ENCODE measurements at places on chromosomes 2 and 18.

GRCh38 chr2:180130403-180130802, 123.3 kb upstream of the CWC22 start:
- H3K36me3 ChIP-seq, result no peaks in the 10 kb centered on the region
- H3K27me3 ChIP-seq, result peaks cover 23% of the 10 kb centered on the region
- H3K27ac ChIP-seq, result no peak overlapping the region
- no peaks in the 10 kb centered on the region for H3K4me1 ChIP-seq
- DNase-seq, result no peak

DNA sequence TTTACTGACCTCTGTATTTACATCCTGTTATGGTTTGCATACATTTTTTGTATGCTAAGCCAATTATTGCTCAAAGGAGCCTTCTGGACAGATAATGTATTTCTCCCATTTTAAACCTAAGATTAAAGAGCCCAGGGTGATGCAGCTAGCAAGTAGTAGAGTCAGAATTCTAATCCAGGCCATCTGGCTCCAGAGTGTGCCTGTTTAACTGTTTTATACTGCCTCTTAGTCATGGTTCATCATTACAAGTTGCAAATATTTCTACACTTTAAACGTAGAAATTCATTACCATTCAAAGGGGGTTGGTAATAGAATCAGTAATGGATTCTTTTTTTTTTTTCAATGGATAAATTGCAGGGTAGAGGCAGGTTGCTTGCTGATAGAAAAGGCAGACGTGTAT, 52.4 kb downstream of the EPC2 start:
- peaks cover 34% of the 10 kb centered on the region for H3K36me3 ChIP-seq
- H3K4me3 ChIP-seq, result no peak overlapping the region
- H3K27ac ChIP-seq, result no peak overlapping the region
- H3K27me3 ChIP-seq, result no peaks in the 10 kb centered on the region
- DNase-seq, result no peak

- no peaks in the 10 kb centered on the region for H3K36me3 ChIP-seq
- no peak overlapping the region for H3K27ac ChIP-seq
- no peak overlapping the region for H3K4me3 ChIP-seq
- DNase-seq, result no peak
Observed at GRCh38 chr2:129192841-129193253, 786.6 kb upstream of the RAB6C start.

- no peak overlapping the region for H3K4me3 ChIP-seq
- no peaks in the 10 kb centered on the region for H3K4me1 ChIP-seq
- H3K27ac ChIP-seq, result no peak overlapping the region
- H3K36me3 ChIP-seq, result no peaks in the 10 kb centered on the region
Observed at GRCh38 chr2:208466920-208467298, 60.3 kb downstream of the PTH2R start.

GRCh38 chr2:23464156-23464555, 79.2 kb downstream of the KLHL29 start:
- H3K27ac ChIP-seq, result no peak overlapping the region
- no peak for DNase-seq
- no peak overlapping the region for H3K4me3 ChIP-seq
- peaks cover 32% of the 10 kb centered on the region for H3K27me3 ChIP-seq

- H3K27me3 ChIP-seq, result peaks cover 22% of the 10 kb centered on the region
- no peak overlapping the region for H3K4me3 ChIP-seq
- H3K36me3 ChIP-seq, result no peaks in the 10 kb centered on the region
- DNase-seq, result no peak
- no peak overlapping the region for H3K27ac ChIP-seq
- no peaks in the 10 kb centered on the region for H3K4me1 ChIP-seq
Observed at GRCh38 chr2:236731767-236732580, 162.3 kb downstream of the ACKR3 start.

- H3K27me3 ChIP-seq, result peaks cover 66% of the 10 kb centered on the region
- peak overlapping the region; percentile 72 for H3K4me3 ChIP-seq
- peaks cover 18% of the 10 kb centered on the region for H3K4me1 ChIP-seq
- DNase-seq, result no peak
- H3K27ac ChIP-seq, result no peak overlapping the region
Observed at GRCh38 chr2:219630770-219631405, 3.5 kb downstream of the SLC4A3 start.

DNA sequence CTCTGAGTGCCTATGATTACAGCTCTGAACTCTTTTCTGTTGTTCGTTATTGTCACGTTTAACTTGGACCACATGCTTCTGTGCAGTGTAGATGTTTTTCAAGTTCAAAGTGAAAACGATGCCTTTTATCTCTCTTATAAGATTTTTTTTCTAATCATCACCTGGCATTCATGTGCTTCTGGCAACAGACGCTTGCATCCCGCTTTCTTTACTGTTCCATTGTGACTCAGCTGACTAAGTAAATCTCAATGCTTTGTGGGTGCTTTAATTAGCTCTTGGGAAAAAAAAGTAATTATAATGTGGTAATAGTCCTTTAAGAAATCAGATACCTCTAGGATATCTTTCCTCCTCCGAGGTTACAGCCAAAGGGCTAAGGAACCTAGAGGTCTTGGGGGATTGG, 31.2 kb upstream of the RMP24 start:
- H3K27me3 ChIP-seq, result peaks cover 14% of the 10 kb centered on the region
- DNase-seq, result no peak
- no peak overlapping the region for H3K4me3 ChIP-seq

- no peak overlapping the region for H3K27ac ChIP-seq
- no peaks in the 10 kb centered on the region for H3K27me3 ChIP-seq
- H3K36me3 ChIP-seq, result peaks cover 46% of the 10 kb centered on the region
- H3K4me3 ChIP-seq, result no peak overlapping the region
- DNase-seq, result no peak
- no peaks in the 10 kb centered on the region for H3K4me1 ChIP-seq
Observed at GRCh38 chr18:21799721-21800120, 59.1 kb downstream of the MIB1 start.

DNA sequence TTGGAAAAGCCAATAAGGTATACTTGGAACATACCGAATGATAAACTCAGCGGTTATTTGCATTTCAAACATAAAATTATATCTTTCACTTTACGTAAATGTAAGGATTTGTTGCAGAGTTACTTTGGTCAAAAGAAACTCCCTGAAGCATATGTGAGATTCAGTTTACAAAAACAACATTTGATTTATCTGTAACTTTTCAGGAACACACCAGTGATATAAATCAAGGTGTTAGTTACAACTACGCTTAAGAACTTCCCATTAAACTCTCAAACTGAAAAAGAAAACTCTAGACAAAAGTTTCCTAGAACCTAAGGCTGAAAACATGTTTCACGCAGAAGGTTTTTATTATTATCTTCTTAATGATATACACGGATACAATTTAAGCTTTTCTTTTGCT, 110.6 kb upstream of the MEIS1 start:
- no peaks in the 10 kb centered on the region for H3K36me3 ChIP-seq
- no peak for DNase-seq
- H3K27me3 ChIP-seq, result peaks cover 8% of the 10 kb centered on the region
- no peak overlapping the region for H3K4me3 ChIP-seq
- H3K4me1 ChIP-seq, result no peaks in the 10 kb centered on the region

GRCh38 chr2:21822505-21822904, 698.7 kb downstream of the TDRD15 start:
- no peaks in the 10 kb centered on the region for H3K36me3 ChIP-seq
- DNase-seq, result no peak

- H3K4me3 ChIP-seq, result no peak overlapping the region
- H3K4me1 ChIP-seq, result no peaks in the 10 kb centered on the region
- no peak overlapping the region for H3K27ac ChIP-seq
- DNase-seq, result no peak
- H3K36me3 ChIP-seq, result no peaks in the 10 kb centered on the region
- no peaks in the 10 kb centered on the region for H3K27me3 ChIP-seq
Observed at GRCh38 chr18:73235491-73235890, 367.7 kb upstream of the NETO1 start.

DNA sequence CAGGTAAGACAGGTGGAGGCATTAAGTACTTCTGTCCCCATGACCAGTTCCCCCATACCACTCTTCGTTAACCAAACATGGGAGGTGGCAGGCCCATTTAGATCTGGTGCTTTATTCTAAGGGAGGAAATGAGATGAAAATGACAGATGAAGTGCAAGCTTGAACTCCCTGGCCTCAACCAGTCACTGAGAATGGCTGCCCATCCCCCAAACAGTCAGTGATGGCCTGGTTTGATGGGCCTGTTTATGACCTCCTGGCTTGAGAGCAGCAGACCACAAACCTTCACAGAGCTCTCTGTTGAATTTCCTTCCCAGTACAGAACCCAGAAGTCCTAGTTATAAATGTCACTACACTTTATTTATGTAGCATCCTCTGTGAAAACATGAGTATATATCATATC, 31.1 kb downstream of the EPAS1 start:
- H3K4me3 ChIP-seq, result no peak overlapping the region
- H3K4me1 ChIP-seq, result no peaks in the 10 kb centered on the region
- H3K36me3 ChIP-seq, result no peaks in the 10 kb centered on the region
- H3K27ac ChIP-seq, result no peak overlapping the region
- peaks cover 16% of the 10 kb centered on the region for H3K27me3 ChIP-seq

DNA sequence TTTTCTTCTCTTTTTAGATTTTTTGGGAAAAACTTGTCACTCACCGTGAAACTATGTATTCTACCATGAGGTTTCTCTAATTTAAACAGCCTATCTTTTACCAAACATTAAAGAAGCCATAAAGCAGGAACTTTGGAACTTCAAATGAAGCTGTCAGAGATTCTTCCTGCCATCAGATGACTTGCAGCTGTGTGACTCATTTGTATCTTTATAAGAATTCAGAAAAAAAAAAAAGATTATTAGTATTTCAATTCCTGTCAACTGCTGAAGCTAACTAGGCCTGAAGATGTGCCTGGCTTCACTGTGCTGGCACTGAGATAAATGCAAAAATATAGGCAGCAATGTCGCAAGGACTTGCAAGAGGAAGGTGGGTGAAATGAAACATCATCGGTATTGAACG, 1399.1 kb upstream of the PIK3C3 start:
- DNase-seq, result no peak
- H3K27me3 ChIP-seq, result no peaks in the 10 kb centered on the region
- no peak overlapping the region for H3K27ac ChIP-seq
- no peaks in the 10 kb centered on the region for H3K4me1 ChIP-seq
- no peak overlapping the region for H3K4me3 ChIP-seq

- H3K27me3 ChIP-seq, result no peaks in the 10 kb centered on the region
- peak overlapping the region; percentile 97 for H3K4me3 ChIP-seq
- peaks cover 16% of the 10 kb centered on the region for H3K36me3 ChIP-seq
- no peak for DNase-seq
- peaks cover 27% of the 10 kb centered on the region for H3K4me1 ChIP-seq
Observed at GRCh38 chr2:85353876-85354285, 447 bp downstream of the RETSAT start.

- H3K4me3 ChIP-seq, result no peak overlapping the region
- DNase-seq, result no peak
- no peak overlapping the region for H3K27ac ChIP-seq
- H3K4me1 ChIP-seq, result no peaks in the 10 kb centered on the region
- H3K36me3 ChIP-seq, result no peaks in the 10 kb centered on the region
Observed at GRCh38 chr2:160952464-160953254, 207.6 kb upstream of the TANK start.

DNA sequence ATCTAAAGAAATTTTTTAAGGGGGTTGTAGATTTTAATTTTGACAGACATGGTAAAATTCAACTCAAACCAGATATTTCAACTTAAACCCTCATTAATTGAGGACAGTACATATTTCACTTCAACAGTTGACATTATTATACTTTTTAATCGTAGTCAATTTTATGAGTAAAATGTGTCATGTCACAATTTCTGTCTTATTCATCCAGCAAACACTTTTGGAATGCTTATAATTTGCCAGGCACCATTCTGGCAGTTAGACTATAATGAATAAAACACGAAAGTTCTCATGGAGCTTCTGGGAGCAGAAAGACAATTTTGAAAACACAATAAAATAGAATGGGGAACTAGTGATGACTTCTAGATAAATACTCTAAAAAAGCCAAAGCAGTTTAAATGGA, 1094.8 kb downstream of the SUCLG1 start:
- no peak overlapping the region for H3K27ac ChIP-seq
- H3K4me3 ChIP-seq, result no peak overlapping the region
- DNase-seq, result no peak
- no peaks in the 10 kb centered on the region for H3K4me1 ChIP-seq
- H3K36me3 ChIP-seq, result no peaks in the 10 kb centered on the region
- no peaks in the 10 kb centered on the region for H3K27me3 ChIP-seq

DNA sequence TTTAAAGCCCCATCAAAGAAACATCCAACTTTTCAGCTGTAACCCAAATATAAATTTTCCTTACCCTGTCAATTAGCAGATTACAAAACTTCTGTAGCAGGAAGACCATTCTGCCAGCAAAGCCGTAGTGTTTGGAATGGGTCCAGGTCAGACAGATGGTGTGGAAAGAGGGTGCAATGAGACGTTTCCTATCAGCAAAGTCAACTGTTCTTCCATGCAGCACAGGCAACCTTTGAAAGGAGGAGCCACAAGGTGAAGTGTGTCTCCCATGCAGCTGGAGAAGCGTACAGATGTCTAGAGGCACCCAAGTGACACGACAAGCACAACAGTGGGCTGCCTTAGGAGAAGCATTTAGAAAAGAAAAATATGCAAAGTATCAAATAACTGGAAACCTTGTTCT, 83.7 kb downstream of the SP3 start:
- no peak overlapping the region for H3K4me3 ChIP-seq
- H3K4me1 ChIP-seq, result no peaks in the 10 kb centered on the region
- H3K27me3 ChIP-seq, result peaks cover 26% of the 10 kb centered on the region
- no peak for DNase-seq
- H3K27ac ChIP-seq, result no peak overlapping the region

DNA sequence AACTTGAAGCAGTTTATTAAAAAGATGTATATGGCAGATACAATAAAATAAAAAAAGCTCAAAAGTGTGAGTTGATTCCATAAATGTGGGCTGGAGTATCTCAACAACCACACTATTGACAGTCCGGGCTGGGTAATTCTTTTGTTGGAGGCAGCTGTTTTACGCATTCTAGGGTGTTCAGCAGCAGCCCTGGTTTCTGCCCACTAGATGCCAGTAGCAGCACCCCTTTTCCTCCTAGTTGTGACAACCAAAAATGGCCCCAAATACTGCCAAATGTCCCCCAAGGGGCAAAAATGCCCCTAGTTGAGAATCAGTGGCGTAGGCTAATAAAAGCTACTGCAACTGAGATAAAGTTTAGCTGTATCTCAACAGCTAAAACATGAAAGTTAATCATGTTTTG, 44.8 kb downstream of the CHMP3 start:
- no peaks in the 10 kb centered on the region for H3K27me3 ChIP-seq
- no peak overlapping the region for H3K27ac ChIP-seq
- no peaks in the 10 kb centered on the region for H3K4me1 ChIP-seq
- H3K4me3 ChIP-seq, result no peak overlapping the region

- no peaks in the 10 kb centered on the region for H3K27me3 ChIP-seq
- H3K36me3 ChIP-seq, result no peaks in the 10 kb centered on the region
- H3K27ac ChIP-seq, result peak overlapping the region; percentile 4
- H3K4me3 ChIP-seq, result peak overlapping the region; percentile 94
- no peak for DNase-seq
Observed at GRCh38 chr2:97661927-97662326, 1.9 kb downstream of the ACTR1B start.

GRCh38 chr2:240893363-240893844, 2.6 kb downstream of the MAB21L4 start:
- no peaks in the 10 kb centered on the region for H3K4me1 ChIP-seq
- H3K4me3 ChIP-seq, result no peak overlapping the region
- no peaks in the 10 kb centered on the region for H3K36me3 ChIP-seq
- DNase-seq, result no peak

GRCh38 chr2:231384970-231385369, 10.5 kb upstream of the B3GNT7 start:
- H3K27ac ChIP-seq, result no peak overlapping the region
- peaks cover 9% of the 10 kb centered on the region for H3K4me1 ChIP-seq
- peaks cover 16% of the 10 kb centered on the region for H3K36me3 ChIP-seq
